Upper lobe of left lung (tissue), 6 donors: ENCODE measurements at places on chromosomes 2 and 18. TPM values are rescaled to one million over a fixed set of nuclear protein-coding genes. Genes with fewer than 3 reads are reported as not detected.

Gene KATNAL2
- 8.0 TPM for total RNA-seq

Gene IL36A
- not detected for total RNA-seq

Gene TWSG1
- total RNA-seq: 29.3 TPM

Gene GREB1L
- 0.20 TPM for total RNA-seq

Gene DYSF
- total RNA-seq: 72.7 TPM

Gene RBM45
- total RNA-seq: 12.6 TPM

Gene HADHA
- total RNA-seq: 114 TPM

Gene SGPP2
- 17.2 TPM for total RNA-seq

Gene CAPN13
- total RNA-seq: 17.0 TPM

Gene SPP2
- not detected for total RNA-seq

DNA sequence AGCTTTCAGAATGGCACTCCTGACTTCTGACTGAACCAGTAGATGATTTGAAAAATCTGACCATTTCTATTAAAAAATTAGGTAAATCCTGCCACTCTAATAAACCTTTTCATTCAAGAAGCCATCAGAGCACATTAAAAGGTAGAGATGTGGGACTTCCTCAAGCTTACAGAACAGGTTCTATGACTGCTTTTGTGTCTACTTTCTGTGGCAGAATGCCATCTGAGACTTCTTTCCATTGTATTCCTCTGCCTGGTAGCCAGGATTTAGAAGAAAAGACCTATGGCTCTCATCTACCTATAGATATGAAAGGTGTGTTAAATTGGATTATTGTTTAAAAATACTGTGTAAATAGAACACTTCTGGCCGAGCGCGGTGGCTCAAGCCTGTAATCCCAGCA lies 99.9 kb upstream of the NABP1 start:
- no peak overlapping the region for H3K4me3 ChIP-seq
- H3K27me3 ChIP-seq: no peaks in the 10 kb centered on the region
- peaks cover 2% of the 10 kb centered on the region for H3K4me1 ChIP-seq

GRCh38 chr2:216936954-216937357 lies 77.1 kb upstream of the TNP1 start:
- H3K27ac ChIP-seq: no peak overlapping the region
- no peak overlapping the region for H3K4me3 ChIP-seq
- no peaks in the 10 kb centered on the region for H3K4me1 ChIP-seq

DNA sequence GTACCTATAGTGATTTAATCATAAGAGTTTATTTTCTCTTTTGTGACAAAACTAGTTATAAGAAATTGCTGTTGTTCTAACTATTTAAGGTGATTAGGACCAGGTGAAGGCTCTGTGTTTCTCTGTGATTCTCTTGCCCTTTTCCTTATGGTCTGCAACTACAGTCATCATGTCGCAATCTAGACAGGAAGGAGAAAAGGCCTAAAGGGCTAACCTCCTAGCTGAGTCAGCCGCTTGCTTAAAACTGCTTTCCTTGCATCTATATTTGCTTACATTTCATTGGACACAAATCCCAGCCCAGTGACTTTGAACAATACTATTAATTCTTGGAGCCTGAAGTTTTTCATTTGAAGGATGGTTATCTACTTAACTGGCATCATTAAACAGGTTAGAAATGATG lies 93.1 kb downstream of the PIK3C3 start:
- H3K4me1 ChIP-seq: no peaks in the 10 kb centered on the region
- H3K4me3 ChIP-seq: no peak overlapping the region
- no peaks in the 10 kb centered on the region for H3K27me3 ChIP-seq
- peaks cover 3% of the 10 kb centered on the region for H3K36me3 ChIP-seq

- H3K27ac ChIP-seq: no peak overlapping the region
- no peaks in the 10 kb centered on the region for H3K36me3 ChIP-seq
- no peak for DNase-seq
- peaks cover 6% of the 10 kb centered on the region for H3K4me1 ChIP-seq
- no peak overlapping the region for H3K4me3 ChIP-seq
These were observed 34.6 kb upstream of the RNF125 start for GRCh38 chr18:31983976-31984375.

- DNase-seq: no peak
- H3K4me3 ChIP-seq: no peak overlapping the region
- no peak overlapping the region for H3K27ac ChIP-seq
- H3K36me3 ChIP-seq: peaks cover 5% of the 10 kb centered on the region
These were observed 41.4 kb downstream of the FECH start for GRCh38 chr18:57544936-57545660.

- no peak overlapping the region for H3K27ac ChIP-seq
- H3K4me3 ChIP-seq: no peak overlapping the region
- no peaks in the 10 kb centered on the region for H3K4me1 ChIP-seq
- no peaks in the 10 kb centered on the region for H3K36me3 ChIP-seq
- H3K27me3 ChIP-seq: no peaks in the 10 kb centered on the region
These were observed 16.3 kb upstream of the MFF start for GRCh38 chr2:227308784-227309183.

GRCh38 chr2:9740382-9741073 lies 102.7 kb upstream of the TAF1B start:
- H3K27me3 ChIP-seq: no peaks in the 10 kb centered on the region
- no peak overlapping the region for H3K27ac ChIP-seq
- no peak for DNase-seq
- no peaks in the 10 kb centered on the region for H3K36me3 ChIP-seq
- H3K4me3 ChIP-seq: no peak overlapping the region

DNA sequence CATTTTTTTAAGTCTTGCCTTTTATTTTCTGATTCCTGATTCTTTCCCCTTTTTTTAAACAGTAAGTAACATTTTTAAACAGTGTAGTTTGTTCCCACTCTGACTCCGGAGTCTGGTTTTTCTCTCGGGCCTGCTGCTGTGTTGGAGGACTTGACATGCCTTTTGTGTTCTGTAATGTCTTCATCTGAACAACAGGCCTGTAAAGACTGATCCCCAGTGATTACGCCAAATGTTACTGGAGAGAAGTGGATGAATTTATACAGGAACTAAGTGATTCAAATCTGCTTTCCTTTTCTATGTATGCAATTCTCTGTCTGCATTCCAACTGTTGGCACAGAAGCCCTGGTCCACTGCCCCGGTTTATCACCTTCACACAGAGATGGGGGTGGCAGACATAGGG lies 54.3 kb upstream of the RMDN2 start:
- H3K27me3 ChIP-seq: no peaks in the 10 kb centered on the region
- H3K36me3 ChIP-seq: no peaks in the 10 kb centered on the region
- H3K27ac ChIP-seq: no peak overlapping the region
- H3K4me3 ChIP-seq: no peak overlapping the region
- DNase-seq: no peak
- H3K4me1 ChIP-seq: peaks cover 11% of the 10 kb centered on the region

DNA sequence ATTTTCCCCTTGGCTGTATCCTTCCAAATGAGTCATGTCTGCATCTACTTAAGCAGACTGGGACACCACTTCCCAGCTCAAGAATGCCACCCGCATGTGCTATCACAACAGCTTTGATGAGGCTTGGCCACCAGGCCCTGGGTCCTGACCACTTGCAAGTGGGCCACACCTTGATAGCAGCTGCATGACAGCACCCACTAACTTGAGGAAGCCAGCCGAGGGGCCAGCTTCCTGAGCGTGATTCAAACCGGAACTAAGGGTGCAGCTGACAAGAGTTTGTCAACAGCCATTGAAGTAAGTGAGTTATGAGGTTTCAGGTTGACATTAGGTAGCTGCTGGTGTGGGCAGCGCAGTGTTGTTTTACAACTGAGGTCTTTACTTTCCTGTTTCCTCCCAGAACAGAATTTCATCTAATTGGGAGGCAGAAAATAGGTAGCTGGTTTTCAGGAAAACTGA lies 54.4 kb downstream of the EPHA4 start:
- peaks cover 28% of the 10 kb centered on the region for H3K4me1 ChIP-seq
- no peak overlapping the region for H3K4me3 ChIP-seq
- peak overlapping the region; percentile 57 for H3K27ac ChIP-seq
- H3K36me3 ChIP-seq: no peaks in the 10 kb centered on the region
- no peaks in the 10 kb centered on the region for H3K27me3 ChIP-seq
- no peak for DNase-seq

- H3K4me1 ChIP-seq: no peaks in the 10 kb centered on the region
- no peak overlapping the region for H3K4me3 ChIP-seq
- H3K27me3 ChIP-seq: no peaks in the 10 kb centered on the region
These were observed 225.7 kb upstream of the TNP1 start for GRCh38 chr2:217085543-217085942.

GRCh38 chr2:134572314-134573084 lies 146.3 kb downstream of the TMEM163 start:
- no peak overlapping the region for H3K27ac ChIP-seq
- no peak overlapping the region for H3K4me3 ChIP-seq
- H3K36me3 ChIP-seq: no peaks in the 10 kb centered on the region
- DNase-seq: no peak

DNA sequence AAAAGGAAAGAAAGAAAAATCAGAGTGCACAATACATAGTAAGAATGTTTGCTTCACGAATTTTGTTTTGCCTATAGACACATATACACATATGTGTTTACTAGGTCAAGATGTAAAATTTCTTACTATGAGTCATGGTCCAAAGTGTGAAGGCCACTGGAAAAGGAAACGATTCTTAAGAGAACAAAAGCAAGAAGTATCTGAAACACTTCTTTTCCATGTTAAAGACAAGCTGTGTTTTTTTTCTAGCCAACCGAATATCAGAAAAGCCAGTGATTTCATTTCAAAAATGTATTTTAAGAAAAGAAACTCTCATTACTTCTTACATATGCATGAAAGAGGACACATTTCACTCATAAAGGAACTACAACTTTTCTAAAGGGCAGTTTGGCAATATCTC lies 24.9 kb downstream of the PECR start:
- H3K36me3 ChIP-seq: no peaks in the 10 kb centered on the region
- H3K27ac ChIP-seq: peak overlapping the region; percentile 74
- H3K27me3 ChIP-seq: no peaks in the 10 kb centered on the region
- H3K4me1 ChIP-seq: peaks cover 9% of the 10 kb centered on the region
- no peak overlapping the region for H3K4me3 ChIP-seq
- DNase-seq: no peak

GRCh38 chr2:105746177-105747080 lies 1.7 kb downstream of the NCK2 start:
- peaks cover 40% of the 10 kb centered on the region for H3K4me1 ChIP-seq
- no peak for DNase-seq
- peak overlapping the region; percentile 92 for H3K27ac ChIP-seq
- no peaks in the 10 kb centered on the region for H3K36me3 ChIP-seq

- no peaks in the 10 kb centered on the region for H3K27me3 ChIP-seq
- no peak for DNase-seq
- peak overlapping the region; percentile 24 for H3K27ac ChIP-seq
- H3K36me3 ChIP-seq: no peaks in the 10 kb centered on the region
- H3K4me3 ChIP-seq: no peak overlapping the region
- H3K4me1 ChIP-seq: no peaks in the 10 kb centered on the region
These were observed 15.5 kb downstream of the TMEM177 start for GRCh38 chr2:119694470-119694844.

DNA sequence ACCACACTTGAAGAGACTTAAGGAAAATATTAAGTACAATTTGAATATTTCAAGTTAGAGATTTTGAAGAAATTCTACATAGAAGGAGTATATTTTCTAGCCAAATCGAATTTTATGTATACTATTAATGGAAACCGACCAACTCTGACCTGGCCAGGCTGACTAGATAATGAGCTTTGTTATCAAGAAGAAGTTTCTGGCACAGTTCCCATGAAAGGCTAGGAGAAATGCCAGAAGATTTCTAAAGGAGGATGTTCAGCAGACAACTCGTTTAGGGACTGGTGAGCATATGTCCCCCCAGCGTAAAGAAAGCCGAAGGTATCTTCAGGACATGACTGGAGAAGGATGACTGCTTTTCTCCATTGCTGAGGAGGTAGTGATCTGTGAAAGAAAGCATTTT lies 127.3 kb downstream of the DIS3L2 start:
- no peak overlapping the region for H3K27ac ChIP-seq
- H3K4me3 ChIP-seq: no peak overlapping the region
- no peaks in the 10 kb centered on the region for H3K36me3 ChIP-seq
- no peaks in the 10 kb centered on the region for H3K27me3 ChIP-seq
- H3K4me1 ChIP-seq: no peaks in the 10 kb centered on the region

DNA sequence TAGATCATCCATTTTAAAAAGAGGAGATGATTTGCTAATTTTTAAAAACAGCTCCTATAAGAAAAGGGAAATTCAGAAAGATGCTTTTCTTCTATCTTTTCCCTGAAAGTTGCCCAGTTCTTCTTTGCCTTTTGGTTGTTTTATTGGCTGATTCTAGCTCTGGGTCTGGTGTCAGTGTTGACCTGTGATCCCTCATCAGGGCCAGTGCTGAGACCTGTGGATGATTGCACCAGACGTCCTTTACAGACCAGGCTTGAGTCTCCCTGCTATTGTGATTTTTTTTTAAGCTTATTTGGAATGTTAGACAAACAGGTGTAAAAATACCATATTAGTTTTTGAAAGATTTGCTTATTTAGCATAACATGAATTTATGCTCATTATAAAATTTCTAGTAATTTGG lies 88.2 kb downstream of the ACSL3 start:
- no peak overlapping the region for H3K4me3 ChIP-seq
- no peak overlapping the region for H3K27ac ChIP-seq
- no peaks in the 10 kb centered on the region for H3K4me1 ChIP-seq

DNA sequence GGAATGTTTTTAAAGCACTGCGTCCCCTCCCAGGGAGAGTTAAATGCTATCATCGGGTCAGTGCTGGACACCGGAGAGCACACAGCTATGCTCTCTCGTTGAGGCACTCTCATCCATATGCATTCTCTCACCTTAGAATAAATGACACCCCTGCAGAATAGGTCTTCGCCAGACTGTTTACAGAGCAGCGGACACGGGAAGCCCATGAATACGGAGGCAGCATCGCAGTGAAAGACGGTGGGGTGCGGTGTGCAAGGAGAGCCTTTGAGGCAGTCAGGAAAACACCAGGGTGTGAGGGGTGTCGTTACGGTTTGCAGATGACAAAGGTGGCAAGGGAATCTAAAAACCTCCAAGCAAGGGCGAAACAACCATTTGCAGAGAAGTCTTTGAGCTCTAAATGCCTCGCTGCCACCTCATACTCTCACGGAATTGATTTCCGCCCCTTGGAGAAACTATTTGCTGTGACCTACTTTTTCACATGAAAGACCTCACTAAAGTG lies 169.2 kb upstream of the FHL2 start:
- no peak overlapping the region for H3K4me3 ChIP-seq
- peaks cover 3% of the 10 kb centered on the region for H3K4me1 ChIP-seq
- DNase-seq: no peak
- H3K36me3 ChIP-seq: no peaks in the 10 kb centered on the region

DNA sequence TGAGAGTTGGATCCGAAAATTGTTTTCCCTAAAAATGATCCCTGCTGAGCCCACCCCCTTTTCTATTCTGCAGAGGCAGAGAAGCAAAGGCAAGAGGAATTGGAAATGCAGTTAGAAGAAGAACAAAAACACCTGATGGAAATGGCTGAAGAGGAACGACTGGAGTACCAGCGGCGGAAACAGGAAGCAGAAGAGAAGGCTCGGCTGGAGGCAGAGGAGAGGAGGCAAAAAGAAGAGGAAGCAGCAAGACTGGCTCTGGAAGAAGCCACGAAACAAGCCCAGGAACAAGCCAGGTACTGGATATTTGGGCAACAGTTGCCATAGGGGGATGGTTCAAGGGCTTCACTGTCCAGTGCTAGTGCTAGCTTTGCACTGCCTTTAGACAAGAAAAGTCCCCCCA lies 41.7 kb downstream of the SUMO1 start:
- no peaks in the 10 kb centered on the region for H3K27me3 ChIP-seq
- H3K27ac ChIP-seq: no peak overlapping the region
- no peak overlapping the region for H3K4me3 ChIP-seq
- no peaks in the 10 kb centered on the region for H3K4me1 ChIP-seq
